WTC11 (cell line): ENCODE measurements at places on chromosomes 7 and 10.
A peak's percentile ranks its signal among the peaks of the same experiment; 100 is the strongest.

DNA sequence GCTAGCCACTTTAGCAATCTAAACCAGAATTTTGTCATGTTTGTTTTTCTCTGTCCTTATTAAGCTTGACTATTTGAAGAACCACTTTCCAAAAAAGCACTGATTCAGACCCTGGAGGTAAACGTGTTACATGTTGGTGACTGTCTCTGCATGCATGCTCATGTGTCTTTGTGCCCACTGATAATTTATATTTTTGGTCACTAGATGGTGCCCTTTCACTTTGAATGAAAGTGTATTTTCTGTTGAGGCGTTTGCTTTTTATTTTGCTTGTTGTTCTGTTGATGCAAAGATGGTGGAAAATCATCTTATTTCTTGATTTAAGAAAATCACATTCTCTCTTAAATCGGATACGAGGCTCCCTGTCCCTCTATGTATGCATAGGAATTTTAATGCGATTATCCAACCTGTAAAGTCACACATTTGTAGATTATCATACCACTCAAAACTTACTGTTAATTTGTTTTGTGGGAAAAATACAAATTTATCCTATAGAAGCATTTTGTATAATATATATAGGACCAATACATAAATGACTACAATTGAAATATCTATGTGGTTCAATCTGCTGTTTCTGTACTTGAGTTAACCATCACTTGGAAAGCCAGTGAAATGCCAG, 269.3 kb downstream of the BICC1 start:
- no peak overlapping the region for H3K4me3 ChIP-seq
- H3K4me1 ChIP-seq: peaks cover 2% of the 10 kb centered on the region; the same call in 1 of the 2 replicates
- H3K27me3 ChIP-seq: no peaks in the 10 kb centered on the region

- H3K27me3 ChIP-seq: no peaks in the 10 kb centered on the region
- H3K4me3 ChIP-seq: no peak overlapping the region
- peak; percentile 84 for DNase-seq
- H3K27ac ChIP-seq: no peak overlapping the region
These were observed 165.6 kb upstream of the KMT2E start for GRCh38 chr7:104848138-104848990.

DNA sequence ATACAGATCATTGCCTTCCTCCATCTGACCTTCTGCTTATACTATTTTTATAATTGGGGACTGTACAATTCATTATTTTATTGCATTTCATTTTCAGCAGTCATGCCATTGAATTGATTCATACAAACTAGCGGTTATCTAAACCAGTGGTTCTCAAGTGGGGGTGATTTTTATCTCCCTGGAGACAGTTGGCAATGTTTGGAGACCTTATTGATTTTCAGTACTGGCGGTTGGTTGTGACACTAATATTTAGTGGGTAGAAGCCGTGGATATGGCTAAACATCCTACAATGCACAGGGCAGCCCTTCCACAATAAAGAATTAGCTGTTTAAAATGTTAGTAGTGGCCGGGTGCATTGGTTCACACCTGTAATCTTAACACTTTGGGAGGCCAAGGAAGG, 765.9 kb downstream of the LRMDA start:
- peaks cover 37% of the 10 kb centered on the region for H3K4me1 ChIP-seq
- peaks cover 6% of the 10 kb centered on the region; the same call in 1 of the 2 replicates for H3K27me3 ChIP-seq
- H3K36me3 ChIP-seq: no peaks in the 10 kb centered on the region
- no peak overlapping the region for H3K27ac ChIP-seq
- no peak overlapping the region for H3K4me3 ChIP-seq
- DNase-seq: no peak

DNA sequence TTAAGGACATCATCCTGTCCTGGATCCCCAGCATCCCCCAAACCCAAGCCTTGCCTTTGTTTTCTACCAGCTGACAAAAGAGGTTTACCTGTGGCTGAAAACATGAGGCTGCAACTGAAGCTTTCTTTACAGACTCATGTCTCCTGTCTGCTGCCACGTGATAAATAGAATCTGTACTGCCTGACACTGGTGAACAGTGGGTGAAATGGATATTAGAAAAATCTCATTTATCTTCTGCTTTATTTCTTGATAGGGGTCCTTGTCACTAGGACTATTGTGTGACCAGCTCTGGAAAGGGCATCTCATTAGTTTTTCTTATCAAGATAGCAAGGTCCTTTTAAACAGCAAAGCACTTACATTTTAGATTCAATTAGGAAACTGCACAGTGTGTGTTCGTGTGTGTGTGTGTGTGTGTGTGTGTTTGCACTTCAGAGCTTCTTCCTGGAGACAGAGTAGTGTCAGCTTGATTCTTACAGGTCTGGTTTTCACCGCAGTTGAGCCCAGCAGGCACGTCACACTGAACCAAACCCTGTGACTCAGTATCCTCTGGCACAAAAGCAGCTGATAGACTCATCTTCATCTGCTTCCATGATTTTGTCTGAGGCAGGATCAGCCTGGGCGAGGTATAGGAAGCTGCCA, 373.5 kb upstream of the CELF2 start:
- no peak for DNase-seq
- peaks cover 54% of the 10 kb centered on the region for H3K4me1 ChIP-seq
- peaks cover 3% of the 10 kb centered on the region; the same call in 1 of the 2 replicates for H3K36me3 ChIP-seq
- H3K4me3 ChIP-seq: no peak overlapping the region
- no peaks in the 10 kb centered on the region for H3K27me3 ChIP-seq

DNA sequence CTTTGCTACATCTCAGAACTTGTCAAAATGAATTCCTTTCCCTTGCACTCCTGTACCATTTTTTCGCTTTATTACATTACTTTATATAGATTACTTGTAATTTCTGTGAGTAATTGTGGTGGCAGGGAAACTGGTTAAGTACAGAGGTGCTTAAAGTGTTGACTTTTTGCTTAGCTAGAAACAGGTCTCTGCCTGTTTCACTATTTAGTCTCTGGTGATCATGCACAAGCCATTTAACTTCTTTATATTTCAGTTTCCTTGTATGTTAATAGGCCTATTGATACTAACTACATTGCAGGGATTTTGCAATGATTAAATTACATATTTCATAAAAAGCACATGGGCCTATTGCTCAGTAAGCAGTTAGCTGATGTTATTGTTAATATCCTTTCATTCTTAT, 233.8 kb downstream of the PRKG1 start:
- DNase-seq: no peak
- H3K27ac ChIP-seq: no peak overlapping the region
- no peaks in the 10 kb centered on the region for H3K27me3 ChIP-seq

- H3K27ac ChIP-seq: peak overlapping the region; percentile 57; the same call in 1 of the 2 replicates
- no peak overlapping the region for H3K4me3 ChIP-seq
- H3K36me3 ChIP-seq: peaks cover 29% of the 10 kb centered on the region
- peaks cover 14% of the 10 kb centered on the region for H3K4me1 ChIP-seq
These were observed 179.1 kb upstream of the SH2B2 start for GRCh38 chr7:102107474-102108104.

DNA sequence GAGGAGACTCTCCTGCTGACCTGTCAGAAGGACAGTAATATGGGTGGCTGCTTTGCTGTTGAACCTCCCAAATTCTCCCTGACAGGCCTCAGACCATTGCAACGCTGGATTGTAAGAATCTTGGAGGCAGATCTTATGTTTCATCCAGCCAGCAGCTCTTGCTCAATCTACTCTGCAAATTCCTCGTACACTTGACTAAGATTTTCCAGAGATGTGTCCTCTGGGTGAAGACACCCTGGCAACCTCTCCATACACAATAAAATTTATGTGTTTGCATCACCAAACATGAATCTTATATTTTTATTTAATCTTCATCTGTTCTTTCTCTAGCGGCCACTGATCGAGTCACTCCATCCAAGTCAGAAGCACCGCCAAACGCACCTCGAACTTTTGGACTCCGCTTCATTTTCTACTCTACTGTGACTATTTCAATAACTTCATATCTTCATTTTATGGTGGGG, 623.1 kb downstream of the ACTR3B start:
- DNase-seq: no peak
- H3K4me3 ChIP-seq: no peak overlapping the region
- peaks cover 84% of the 10 kb centered on the region for H3K36me3 ChIP-seq
- no peaks in the 10 kb centered on the region for H3K4me1 ChIP-seq

DNA sequence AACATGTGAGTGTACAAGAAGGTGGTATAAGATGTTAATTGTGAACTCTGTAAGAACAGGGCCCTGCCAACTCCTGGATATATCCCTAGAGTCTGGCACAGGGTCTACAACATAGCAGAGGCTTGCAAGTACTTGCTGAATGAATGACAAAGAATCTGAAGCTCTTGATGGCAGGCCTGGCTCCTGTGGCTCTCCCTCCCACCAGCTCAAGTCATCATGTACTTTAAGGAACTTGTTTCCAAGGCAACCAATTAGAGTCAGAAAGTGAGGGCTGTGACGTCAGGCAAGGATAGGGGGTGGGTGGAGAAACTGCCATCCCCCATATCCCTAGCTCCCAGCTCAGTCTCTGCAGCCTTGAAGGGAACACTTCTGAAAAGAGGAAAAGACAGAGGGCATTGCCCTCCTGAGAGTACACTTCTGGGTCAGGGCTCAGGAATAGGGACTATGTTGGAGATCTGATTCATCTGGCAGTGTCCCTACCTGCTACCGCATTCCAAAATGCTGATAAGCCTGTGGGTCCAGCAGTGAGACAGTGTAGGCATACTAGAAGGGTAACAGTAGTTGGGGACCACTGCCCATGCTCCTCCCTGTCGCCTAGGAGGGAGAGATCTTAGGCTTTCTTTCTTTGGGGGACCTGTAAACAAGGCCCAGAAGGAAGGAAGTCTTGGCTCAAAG, 34.6 kb upstream of the BTRC start:
- H3K36me3 ChIP-seq: no peaks in the 10 kb centered on the region
- peaks cover 3% of the 10 kb centered on the region; the same call in 1 of the 2 replicates for H3K27me3 ChIP-seq
- H3K4me1 ChIP-seq: peaks cover 21% of the 10 kb centered on the region
- H3K27ac ChIP-seq: no peak overlapping the region

GRCh38 chr10:96089116-96089515, 41.0 kb upstream of the ZNF518A start:
- no peak overlapping the region for H3K4me3 ChIP-seq
- no peaks in the 10 kb centered on the region for H3K4me1 ChIP-seq
- no peaks in the 10 kb centered on the region for H3K36me3 ChIP-seq
- DNase-seq: no peak
- no peak overlapping the region for H3K27ac ChIP-seq
- H3K27me3 ChIP-seq: peaks cover 11% of the 10 kb centered on the region

DNA sequence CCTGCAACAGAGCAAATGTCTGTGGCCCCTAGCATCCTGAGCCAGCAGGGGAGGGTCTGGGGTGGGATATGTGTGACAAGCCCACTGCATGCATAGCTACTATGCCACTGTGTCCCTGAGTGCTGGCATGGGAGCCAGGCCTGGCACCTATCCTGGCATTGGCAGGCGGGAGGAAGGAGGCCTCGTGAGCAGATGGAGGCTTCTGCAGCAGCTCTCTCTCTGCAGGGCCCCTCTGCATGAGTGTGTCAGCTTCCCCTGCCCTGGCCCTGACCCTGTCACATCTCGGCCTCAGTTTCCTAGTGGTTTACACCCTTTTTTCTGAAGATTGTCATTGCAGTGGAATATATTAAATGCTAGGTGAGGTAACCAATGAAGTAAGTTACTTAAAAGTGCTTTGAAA, 13.1 kb upstream of the IMPDH1 start:
- H3K4me3 ChIP-seq: no peak overlapping the region
- DNase-seq: no peak
- H3K36me3 ChIP-seq: no peaks in the 10 kb centered on the region
- peaks cover 2% of the 10 kb centered on the region; the same call in 1 of the 2 replicates for H3K27me3 ChIP-seq

GRCh38 chr7:47301657-47302295, 280.1 kb downstream of the TNS3 start:
- no peak overlapping the region for H3K4me3 ChIP-seq
- H3K27me3 ChIP-seq: no peaks in the 10 kb centered on the region
- H3K4me1 ChIP-seq: peaks cover 12% of the 10 kb centered on the region
- H3K27ac ChIP-seq: no peak overlapping the region
- no peak for DNase-seq

DNA sequence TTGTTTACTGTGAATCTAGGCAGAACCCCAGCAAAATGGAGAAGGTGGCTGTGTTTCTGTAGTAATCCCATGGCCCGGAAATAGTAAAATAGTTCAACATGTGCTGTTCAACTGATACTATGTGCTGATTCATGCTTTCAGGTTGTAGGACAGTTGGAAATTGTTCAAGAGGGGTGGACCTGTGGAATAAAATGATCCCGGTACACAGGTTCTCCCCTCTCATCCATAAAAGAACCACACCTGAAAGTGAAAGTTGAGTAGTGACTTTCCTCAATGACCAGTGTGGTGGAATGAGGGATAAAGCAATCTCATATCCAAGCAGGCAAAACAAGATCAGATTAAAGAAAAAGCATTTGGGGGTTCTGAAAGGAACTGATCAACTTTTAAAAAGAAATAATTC, 177.1 kb downstream of the POU6F2 start:
- no peak overlapping the region for H3K4me3 ChIP-seq
- DNase-seq: no peak
- H3K27ac ChIP-seq: no peak overlapping the region
- no peaks in the 10 kb centered on the region for H3K4me1 ChIP-seq
- H3K27me3 ChIP-seq: no peaks in the 10 kb centered on the region

- no peaks in the 10 kb centered on the region for H3K36me3 ChIP-seq
- H3K4me3 ChIP-seq: no peak overlapping the region
- 0 out of 2 replicates have a peak, but pooled peaks cover 3% of the 10 kb centered on the region for H3K4me1 ChIP-seq
- H3K27ac ChIP-seq: no peak overlapping the region
- no peak for DNase-seq
These were observed 356.9 kb downstream of the EXOC4 start for GRCh38 chr7:133609806-133610205.

DNA sequence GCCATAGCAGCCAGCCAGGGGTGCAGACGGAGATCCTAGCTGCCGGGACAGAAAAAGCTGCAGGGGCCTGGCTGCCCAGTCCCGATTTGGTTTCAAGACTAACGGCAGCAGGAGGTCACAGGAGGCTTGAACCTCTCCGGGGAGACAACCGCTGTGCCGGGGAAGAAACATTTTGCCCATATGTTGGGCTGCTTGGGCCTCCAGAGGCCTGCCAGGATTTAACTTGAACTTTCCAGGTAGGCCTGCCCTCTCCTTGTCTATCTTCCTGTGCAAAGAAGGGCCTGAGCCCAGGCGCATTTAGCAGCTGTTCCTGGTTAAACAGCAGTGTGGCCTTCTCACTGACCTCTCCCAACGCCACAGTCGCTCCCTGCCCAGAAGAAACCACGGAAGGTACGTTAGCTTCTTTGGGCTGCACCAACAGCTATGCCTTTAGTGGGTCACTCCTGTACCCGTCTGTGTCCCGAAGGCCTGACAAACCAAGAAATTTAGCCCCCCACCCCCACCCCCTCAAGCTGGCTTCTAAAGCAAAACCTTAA, 17.1 kb upstream of the PTF1A start:
- peak overlapping the region; percentile 25; the same call in 1 of the 2 replicates for H3K4me3 ChIP-seq
- H3K36me3 ChIP-seq: no peaks in the 10 kb centered on the region
- H3K4me1 ChIP-seq: peaks cover 16% of the 10 kb centered on the region
- no peak overlapping the region for H3K27ac ChIP-seq

GRCh38 chr7:105678811-105679495, 97.7 kb upstream of the EFCAB10 start:
- DNase-seq: no peak
- peak overlapping the region; percentile 71 for H3K27ac ChIP-seq
- H3K4me1 ChIP-seq: peaks cover 76% of the 10 kb centered on the region
- H3K27me3 ChIP-seq: no peaks in the 10 kb centered on the region
- no peak overlapping the region for H3K4me3 ChIP-seq
- H3K36me3 ChIP-seq: peaks cover 3% of the 10 kb centered on the region; the same call in 1 of the 2 replicates

- no peaks in the 10 kb centered on the region for H3K36me3 ChIP-seq
- no peaks in the 10 kb centered on the region; the same call in 1 of the 2 replicates for H3K27me3 ChIP-seq
These were observed 33.1 kb upstream of the EGFR start for GRCh38 chr7:54985426-54986330.
